ENCODE measurements at places on chromosomes 12 and 14.

GRCh38 chr14:103543140-103543539 lies 14.1 kb downstream of the TRMT61A start:
- no peak for DNase-seq

GRCh38 chr12:13913371-13913770 lies 68.0 kb downstream of the GRIN2B start:
- DNase-seq: no peak

DNA sequence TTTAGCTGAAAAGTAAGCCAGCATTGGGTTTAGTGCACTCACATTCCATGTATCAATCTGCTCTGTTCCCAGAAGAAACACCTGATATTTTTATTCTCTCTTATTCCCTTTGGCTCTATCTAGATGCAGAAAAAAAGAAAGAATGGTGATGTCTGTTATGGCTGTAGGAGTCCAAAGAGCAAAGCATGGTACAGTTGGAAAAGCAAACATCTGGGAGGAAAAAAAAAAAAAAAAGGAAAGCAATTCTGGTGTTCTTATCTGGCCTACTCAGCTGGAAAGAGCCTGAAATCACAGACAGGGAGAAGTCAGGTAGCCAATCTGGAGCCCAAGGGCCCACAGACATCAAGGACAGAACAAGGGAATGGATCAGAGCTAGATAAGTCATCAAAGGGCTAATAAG lies 293.9 kb downstream of the DUSP6 start:
- DNase-seq: no peak

DNA sequence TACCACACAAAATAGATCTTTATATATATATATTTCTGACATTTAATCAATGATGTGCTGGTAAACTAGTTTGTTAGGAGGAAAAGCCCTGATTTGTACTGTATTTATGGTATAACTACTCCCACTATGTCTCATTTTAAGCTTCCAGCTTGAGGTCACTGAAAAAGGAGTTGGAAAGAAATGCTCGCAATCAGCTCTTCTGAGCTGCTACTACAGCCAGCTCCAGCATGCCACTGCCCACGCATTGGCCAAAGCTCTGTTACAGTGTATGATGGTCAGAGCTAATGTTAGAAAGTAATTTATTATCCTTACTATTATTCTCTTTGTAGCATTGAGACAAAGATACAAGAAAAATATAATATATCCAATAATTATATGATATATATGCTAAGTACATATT lies 55.0 kb upstream of the PCED1B start:
- no peak for DNase-seq

DNA sequence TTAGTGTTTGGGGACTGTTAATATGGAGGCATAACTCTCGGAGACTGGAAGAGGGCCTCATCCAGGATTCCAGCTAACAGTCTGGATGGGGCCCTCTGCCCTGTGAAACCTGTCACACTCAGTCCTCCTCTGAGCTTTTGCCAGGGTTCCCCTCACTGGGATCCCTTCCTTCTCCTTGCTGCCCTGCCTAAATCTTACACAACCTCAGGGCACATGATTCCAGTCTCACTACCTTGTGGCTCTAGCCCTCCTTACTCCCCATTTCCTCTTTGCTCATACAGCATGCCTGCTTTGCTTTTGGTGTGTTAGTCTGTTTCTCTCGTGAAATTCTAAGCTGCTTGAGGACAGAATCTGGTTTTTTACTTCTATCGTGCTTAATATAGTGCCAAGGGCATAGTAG lies 942 bp upstream of the GSG1 start:
- no peak for DNase-seq

- no peak for DNase-seq
Measured at GRCh38 chr14:61575551-61576150, 119.7 kb upstream of the HIF1A start.

DNA sequence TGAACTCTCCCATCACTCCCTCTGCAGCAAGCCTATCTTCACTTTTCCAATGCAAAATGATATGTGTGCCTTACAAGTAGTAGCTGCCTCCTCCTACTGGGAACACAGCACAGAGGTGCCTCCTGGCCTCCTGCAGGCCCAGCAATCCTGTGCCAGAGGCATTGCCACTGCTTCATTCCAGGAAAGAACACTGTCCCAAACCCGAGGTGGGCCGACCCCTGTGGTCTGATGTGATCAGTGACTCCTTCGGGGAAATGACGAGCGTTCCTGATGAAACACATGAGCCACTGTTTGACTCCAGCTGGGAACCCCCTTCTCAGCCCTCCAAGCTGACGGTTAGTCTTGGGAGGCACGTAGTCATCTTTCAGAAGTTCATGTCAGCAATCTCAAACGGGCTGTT lies 19.5 kb downstream of the PSMC1 start:
- DNase-seq: no peak

DNA sequence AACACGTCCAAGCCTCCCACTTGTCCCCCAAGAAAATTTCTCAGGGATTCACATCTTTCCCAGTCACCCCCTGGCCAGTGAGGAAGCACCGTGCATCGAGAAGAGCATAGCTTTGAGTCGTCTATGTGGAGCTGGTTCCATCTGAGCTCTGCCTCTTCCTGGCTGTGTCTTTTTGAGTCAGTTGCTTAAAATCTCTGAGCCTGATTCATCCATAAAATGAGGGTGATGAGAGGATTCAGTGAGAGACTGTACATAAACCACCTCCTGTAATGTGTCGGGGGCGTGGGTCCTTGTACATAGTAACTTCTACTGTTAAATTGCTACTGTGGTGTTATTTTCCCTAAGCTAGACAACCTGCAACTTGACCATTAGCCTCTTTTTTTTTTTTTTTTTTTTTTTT lies 13.8 kb downstream of the CD9 start:
- no peak for DNase-seq

DNA sequence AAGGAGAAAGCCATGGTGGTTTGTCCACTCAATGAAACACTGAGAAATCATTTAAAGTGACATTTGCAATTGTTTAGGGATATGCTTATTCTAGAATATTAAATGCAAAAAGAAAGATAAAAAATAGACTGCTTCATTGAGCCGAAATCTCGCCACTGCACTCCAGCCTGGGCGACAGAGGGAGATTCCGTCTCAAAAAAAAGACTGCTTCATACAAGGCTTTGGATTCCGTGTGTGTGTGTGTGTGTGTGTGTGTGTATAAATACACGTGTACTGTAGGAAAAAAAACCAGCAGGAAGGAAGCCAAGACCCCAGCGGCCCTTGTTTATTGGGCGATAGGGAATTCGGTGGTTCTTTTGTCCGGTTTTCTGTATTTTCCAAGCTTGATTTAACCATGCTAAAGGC lies 3.2 kb upstream of the ZNF839 start:
- DNase-seq: peak; percentile 16

DNA sequence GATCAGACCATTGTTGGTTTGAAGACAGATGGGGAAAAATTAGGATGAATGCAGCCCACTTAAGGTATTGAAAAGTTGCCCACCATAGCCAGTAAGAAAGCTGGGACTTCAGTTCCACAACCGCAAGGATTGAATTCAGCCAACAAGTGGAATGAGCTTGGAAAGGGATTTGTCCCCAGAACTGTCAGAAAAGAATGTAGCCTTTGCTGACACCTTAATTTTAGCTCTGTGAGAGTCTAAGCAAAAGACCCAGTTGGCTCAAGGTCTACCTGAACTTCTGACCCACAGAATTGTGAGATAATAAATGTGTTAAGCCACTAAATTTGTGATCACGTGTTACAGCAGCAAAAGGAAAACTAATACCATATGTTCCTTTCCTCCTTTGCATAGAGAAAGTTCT lies 29.4 kb downstream of the PPFIA2 start:
- DNase-seq: no peak

DNA sequence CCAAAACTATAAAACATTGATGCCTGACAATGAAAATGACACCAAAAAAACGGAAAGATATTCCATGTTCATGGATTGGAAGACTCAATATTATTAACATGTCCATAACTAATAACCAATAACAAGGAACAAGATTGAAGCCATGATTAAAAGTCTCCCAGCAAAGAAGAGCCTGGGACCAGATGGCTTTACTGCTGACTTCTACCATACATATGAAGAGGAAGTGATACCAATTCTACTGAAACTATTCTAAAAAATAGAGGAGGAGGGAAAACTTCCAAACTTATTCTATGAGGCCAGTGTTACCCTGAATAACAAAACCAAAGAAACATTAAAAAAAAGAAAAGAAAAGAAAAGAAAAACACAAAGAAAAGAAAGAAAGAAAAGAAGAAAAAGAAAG lies 54.6 kb upstream of the ATF7IP start:
- no peak for DNase-seq

DNA sequence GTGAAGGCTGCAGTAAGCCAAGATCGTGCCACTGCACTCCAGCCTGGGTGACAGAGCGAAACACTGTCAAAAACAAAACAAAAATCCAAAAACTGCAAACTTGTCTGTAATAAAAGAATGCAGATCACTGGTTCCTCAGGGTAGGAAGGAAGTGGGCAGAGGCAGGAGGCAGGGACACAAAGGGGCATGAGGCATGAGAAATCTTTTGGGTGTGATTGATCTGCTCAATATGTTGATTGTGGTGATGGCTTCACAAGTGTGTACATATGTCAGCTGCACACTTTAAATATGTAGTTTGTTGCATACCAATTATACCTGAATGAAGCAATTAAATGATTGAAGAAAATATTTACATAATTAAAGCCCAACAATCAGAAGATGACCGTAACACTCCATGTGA lies 117.6 kb downstream of the CMAS start:
- no peak for DNase-seq

GRCh38 chr14:83534995-83535394 lies 1994.9 kb upstream of the FLRT2 start:
- DNase-seq: no peak

DNA sequence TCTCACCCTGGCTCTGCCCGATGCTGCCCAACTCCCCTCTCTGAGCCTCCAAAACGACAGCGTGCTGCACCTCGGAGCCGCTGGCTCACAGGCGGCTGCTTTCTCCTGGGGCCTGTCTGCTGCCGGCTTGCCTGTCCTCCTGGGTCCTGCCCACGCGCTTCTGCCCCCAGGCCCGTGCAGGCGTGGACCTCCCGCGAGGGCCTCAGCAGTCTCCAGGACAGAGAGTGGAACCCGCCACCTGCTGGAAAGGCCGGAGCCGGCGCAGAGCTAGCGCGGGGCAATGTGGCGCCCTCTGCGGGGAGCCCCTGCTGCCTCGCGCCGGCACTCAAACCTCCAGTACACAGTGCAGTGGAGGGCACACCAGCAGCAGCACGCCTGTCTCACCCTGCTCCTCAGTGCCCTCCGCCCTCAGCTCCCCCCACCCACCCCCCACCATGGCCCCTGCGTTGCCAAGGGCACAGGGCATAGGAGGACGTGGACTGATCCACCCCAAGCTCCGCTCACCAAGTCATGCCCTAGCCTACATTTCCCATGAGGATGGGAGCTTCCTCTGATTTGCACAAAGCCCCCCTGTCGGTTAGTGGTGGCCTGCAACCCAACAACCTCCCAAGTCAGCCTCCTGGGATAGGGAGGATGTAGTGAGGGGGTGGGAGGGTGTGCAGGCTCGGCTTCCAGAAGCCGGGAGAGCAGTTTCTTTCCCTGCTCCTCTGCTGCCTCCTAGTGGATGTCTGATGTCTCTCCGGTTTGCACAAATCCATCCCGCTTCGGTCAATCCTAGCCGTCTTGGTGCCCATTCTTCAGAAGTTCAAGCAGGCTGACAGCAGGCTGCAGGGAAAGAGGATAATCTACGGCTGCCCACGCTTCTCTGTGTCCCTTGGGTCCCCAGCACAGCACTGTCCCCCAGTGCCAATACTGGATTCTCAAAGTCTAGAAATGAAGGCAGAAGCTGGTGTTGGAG lies 25.2 kb downstream of the KRT8 start:
- DNase-seq: peak; percentile 65

GRCh38 chr14:68062651-68063050 lies 243.1 kb downstream of the RAD51B start:
- no peak for DNase-seq

- no peak for DNase-seq
Measured at GRCh38 chr14:29734732-29735131, 192.9 kb downstream of the PRKD1 start.

DNA sequence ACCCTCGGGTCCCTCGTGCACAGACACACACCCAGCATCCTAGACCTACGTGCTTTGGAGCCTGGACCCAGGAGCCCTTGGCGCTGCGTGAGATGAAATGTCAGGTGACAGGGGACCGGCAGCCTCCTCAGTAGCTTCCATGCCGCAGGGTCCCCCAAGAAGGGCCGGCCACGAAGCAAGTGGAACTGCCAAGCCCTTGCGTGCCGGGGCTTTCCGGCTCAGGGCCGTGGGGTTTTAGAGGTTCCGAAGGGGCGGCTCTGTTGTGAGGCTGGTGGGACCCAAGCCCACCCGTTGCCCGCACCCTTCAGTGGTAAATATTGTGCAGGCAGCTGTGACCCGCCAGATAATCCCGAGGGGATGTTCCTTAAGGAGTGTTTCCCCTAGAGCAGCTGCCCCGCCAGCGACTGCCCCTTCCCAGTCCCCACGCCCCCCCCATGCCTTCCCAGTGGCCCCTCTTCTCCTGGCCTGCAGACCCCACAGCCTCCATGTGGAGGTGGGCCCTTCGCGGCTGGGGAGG lies 133.7 kb downstream of the ADGRD1 start:
- no peak for DNase-seq

- no peak for DNase-seq
Measured at GRCh38 chr12:80622271-80622670, 85.2 kb upstream of the MYF6 start.

DNA sequence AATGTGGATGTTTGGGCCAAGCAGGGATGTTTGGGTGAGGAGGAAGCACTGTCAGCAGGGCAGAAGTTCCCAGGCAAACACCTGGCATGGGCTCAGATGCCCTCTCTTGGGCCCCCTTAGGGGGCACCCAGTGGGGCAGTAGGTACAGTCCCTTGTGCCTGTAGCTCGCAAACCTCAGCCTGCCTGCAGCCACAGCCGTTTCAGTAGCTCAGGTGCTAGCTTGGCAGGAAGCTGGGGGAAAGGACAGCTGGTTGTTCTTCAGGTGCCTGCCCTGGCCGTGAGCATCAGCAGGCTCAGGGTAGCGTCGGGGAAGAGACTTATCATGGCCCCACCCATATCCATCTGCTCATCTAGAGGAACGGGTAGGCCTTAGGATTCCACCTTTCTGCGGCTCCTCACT lies 67.5 kb downstream of the B4GALNT3 start:
- DNase-seq: no peak

DNA sequence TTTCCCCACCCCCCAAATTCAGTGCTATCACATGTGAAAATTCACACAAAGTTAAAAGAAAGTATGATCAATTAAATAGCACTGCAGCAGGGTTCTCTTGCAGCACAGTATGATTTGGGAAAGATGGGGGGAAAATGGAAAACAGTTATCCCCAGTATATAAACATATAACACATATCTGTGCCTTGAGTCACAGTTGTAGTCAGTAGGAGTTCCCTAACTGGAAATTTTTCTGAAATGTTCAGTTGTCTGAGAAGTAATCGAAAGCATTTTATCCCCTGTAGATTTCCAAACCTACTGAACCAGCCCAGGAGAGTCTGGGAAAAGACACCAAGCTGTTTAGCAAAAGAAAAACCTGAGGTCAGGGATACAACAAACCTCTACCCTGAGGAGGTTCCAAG lies 47.0 kb downstream of the C12orf50 start:
- no peak for DNase-seq

GRCh38 chr14:35878272-35879150 lies 52.4 kb downstream of the BRMS1L start:
- DNase-seq: no peak
